ENCODE measurements at places on chromosomes 16 and 17.

DNA sequence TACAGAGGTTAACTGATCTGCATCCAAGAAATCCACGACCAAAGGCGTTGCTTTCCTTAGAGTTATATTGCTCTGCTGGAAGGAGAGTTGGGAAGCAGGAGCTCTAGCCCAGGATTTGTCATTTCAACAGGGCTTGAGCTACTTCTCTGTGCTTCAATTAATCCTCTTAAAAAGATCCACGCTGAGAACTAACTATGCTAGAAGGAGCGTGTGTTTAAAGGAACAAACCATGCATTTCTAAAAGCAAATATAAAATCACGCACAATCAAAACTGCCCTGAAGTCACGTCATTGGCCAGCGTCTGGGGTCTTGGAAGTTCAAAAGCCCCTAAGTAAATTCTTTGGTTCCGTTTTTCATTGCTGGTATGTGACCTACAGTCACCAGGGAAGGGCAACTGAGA, 1.1 kb downstream of the ARL6IP1 start:
- no peak for DNase-seq

- DNase-seq: peak; percentile 76
These were observed 1.1 kb downstream of the VAT1 start for GRCh38 chr17:43020789-43021740.

DNA sequence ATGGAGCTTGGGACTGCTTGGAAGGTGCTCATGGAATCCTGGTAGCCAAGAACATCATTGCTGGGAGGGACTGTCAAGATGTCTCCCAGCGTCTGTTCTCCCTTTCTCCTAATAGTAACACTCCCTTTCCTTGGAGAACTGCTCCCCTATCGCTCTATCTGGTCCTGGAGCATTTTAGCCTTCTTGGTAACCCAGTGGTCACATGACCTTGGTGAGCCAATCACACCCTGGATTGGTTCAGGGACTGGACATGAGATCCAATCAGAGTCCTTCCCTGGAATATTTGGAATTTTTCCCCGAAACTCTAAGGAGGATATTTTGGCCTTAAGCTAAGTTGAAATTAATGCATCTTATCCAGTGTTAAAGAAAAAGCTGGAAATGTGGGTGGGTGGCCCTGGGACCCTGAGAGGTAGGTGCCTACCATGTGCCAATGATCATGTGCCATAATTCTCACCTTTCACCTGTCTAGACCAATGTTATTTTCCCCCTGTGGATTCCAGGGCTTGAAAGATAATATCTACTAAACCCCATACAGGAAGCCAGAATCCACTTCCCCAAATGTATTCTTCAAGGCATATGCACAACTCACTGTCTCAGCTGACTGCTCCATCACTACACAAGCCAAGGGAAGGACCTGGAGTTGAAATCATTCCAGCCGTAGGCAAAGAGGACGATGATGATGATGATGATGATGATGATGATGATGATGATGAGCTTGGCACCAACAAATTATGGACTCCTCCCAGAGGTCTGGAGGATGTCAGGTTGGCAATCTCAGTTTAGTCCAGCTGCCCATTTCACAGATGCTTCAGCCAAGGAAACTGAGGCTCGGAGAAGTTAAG, 193.2 kb downstream of the RAB11FIP4 start:
- no peak for DNase-seq

DNA sequence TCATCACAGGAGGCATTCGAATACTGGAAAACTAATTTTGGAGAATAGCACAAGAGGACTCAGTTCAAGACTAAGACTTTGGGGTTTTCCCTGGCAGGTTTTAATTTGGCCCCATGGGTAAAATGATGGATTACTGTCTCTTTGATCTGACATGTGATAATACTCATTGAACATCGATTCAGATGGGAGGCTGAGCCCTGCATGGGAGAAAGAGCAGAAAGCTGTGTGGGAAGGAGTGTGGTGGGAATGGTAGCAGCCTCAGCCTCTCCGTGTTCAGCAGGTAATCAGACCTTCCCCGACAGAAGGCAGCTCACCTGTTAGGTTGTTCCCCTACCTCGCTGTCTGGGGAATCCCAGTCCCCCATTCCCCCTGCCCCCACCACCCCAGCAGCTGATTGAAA, 124.7 kb upstream of the TNRC6C start:
- DNase-seq: peak; percentile 22

DNA sequence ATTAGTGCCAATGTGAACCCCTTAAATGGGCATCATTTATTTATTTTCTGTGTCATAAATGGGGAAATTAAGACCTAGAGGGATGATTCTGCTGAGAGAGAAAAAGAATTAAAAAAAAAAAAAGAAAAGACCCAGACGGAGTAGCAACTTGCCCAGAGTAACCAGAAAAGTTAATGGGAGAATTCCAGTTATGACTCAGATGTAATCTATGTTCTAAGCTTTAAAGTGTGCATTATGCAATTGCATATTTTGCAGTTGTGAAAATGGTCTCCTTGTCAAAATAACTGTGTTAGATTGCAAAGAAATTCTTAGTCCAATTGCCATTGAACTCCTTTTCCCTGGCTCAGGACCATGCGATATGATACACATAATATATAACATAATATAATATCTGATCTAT, 38.6 kb upstream of the TBX2 start:
- DNase-seq: no peak

- peak; percentile 74 for DNase-seq
These were observed 10.2 kb upstream of the SEC14L5 start for GRCh38 chr16:4947722-4948503.

- peak; percentile 64 for DNase-seq
These were observed 680 bp downstream of the ZNF629 start for GRCh38 chr16:30786115-30786935.

DNA sequence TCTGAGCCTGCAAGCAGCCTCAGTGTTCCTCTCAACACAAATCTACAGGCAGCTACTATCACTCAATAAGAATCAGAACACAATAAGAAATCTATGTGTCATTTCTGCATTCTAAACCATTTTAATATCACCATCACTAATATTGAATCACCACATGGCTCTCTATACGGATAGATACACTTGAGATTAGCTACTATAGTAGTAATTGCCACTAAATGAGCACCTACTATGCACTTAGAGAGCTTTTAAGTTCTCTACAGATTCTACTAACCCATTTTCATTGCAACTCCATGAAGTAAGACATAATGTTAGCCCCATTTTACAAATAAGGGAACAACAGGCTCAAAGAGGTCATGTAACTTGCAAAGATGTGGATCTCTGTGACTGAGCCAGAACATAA, 132.8 kb upstream of the DYNLRB2 start:
- no peak for DNase-seq

GRCh38 chr16:24858219-24859041, 12.7 kb downstream of the SLC5A11 start:
- peak; percentile 77 for DNase-seq

DNA sequence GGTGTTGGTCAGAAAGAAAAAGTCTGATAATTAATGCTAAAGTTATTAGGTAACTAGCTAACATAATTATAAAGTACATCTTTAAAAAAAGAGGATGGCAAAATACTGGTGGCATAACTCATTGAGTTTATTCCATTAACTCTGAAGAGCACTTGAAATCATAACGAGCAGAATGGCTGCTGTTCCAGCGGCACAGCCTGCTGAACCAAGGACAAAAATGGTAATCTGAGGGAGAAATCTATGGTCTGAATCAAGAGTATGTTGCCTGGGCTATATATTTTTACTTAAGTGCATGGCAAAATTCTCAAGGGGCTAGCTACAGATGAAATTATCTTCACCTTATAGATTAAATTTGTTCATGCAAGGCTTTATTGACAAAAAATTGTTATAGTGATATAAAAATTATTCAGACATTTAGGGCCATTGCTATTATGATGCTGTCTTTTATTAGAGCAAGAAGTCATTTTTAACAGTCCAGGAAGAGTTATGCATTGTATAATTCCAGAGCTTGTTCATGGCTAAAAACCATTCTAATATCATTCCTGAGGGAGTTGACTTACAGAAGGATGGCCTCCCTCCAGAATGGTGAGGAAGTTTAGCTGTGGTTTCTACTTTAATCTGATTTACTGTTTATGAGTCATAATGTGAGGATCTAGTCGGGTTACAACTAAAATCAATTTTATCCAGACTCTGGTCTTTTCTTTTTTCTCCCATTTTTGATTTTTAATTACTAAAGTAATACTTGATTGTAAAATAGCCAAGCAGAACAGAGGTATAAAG, 41.4 kb upstream of the ANKFN1 start:
- no peak for DNase-seq

All from Caco-2 (cell line).